ENCODE measurements at places on chromosomes 7 and 10. TPM values are rescaled to one million over a fixed set of nuclear protein-coding genes. Genes with fewer than 3 reads are reported as not detected.

RBM20 gene
- polyA plus RNA-seq = 0.90 TPM

CRPPA gene
- 7.4 TPM for polyA plus RNA-seq

NPC1L1 gene
- polyA plus RNA-seq = not detected

PRPS1L1 gene
- not detected for polyA plus RNA-seq

CPA2 gene
- polyA plus RNA-seq = not detected

WEE2 gene
- not detected for polyA plus RNA-seq

CNTNAP2 gene
- polyA plus RNA-seq = 21.3 TPM

MTG1 gene
- 17.7 TPM for polyA plus RNA-seq

CLEC5A gene
- not detected for polyA plus RNA-seq

DLX6 gene
- polyA plus RNA-seq = not detected

SH3PXD2A gene
- 5.5 TPM for polyA plus RNA-seq

LLCFC1 gene
- not detected for polyA plus RNA-seq

PAPOLB gene
- not detected for polyA plus RNA-seq

SPDYE16 gene
- polyA plus RNA-seq = 0.51 TPM

AKR1C2 gene
- polyA plus RNA-seq = 29.0 TPM

Data from Purkinje cell (primary cell).